ENCODE measurements at places on chromosomes 1 and 21.

GRCh38 chr1:85328713-85329397 is 52.4 kb upstream of the BCL10 start:
- no peak for DNase-seq

GRCh38 chr1:180946541-180947498 is 34.1 kb downstream of the KIAA1614 start:
- DNase-seq = no peak

DNA sequence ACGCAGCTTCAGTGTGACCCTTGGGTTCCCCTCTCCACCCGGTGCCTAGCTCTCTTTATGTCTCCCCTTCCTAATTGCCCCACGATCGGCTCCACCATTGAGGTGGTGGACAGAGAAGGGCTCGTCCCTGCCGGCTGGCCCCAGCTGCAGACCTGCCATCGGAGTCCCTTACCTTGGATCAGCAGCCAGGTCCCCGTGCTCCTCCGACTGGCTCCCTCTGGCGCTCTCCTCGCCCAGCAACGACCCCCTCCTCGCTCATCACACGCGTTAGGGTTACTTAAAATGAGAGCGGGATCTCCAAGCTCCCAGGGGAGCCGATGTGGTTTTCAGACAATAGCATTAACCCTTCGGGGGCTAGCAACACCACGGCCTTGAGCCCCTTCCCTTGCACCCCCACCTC is 8.1 kb upstream of the ETV3L start:
- DNase-seq = no peak

DNA sequence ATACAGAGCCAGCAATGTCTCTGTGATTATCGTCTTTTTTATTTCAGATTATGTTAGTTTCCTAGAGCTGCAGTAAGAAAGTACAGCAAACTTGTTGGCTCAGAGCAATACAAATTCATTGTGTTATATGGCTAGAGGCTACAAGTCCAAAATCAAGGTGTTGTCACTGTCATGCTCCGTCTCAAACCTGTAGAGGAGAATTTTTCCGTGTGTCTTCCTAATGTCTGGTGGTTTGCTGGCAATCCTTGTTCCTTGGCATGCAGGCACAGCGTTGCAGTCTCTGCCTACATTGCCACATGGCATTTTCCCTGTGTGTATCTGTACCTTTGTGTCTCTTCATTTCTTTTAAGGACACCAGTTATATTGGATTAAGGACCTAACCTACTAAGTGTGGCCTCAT is 244.4 kb downstream of the LRRIQ3 start:
- no peak for DNase-seq

GRCh38 chr1:43659212-43660166 is 9.5 kb downstream of the KDM4A start:
- no peak for DNase-seq

DNA sequence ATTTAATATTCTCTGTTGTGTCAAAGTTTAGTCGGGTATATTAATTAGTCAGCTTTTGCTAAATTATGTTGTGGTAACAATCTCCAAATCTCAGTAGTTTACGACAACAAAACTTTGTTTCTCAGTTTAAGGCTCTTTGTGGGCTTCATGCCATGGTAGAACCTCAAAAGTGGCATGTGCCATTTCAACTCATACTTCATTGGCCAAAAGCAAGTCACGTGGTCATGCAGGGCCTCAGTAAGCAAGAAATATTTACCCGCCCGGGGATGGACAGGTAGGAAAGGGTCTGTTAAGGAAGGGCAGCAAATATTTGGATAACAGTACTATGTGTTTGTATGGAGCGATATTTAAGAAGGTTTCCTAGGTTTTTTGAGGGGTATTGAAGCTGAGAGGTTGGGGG is 38.6 kb downstream of the ITSN1 start:
- DNase-seq = no peak

GRCh38 chr1:41963636-41964035 is 44.9 kb upstream of the HIVEP3 start:
- no peak for DNase-seq

DNA sequence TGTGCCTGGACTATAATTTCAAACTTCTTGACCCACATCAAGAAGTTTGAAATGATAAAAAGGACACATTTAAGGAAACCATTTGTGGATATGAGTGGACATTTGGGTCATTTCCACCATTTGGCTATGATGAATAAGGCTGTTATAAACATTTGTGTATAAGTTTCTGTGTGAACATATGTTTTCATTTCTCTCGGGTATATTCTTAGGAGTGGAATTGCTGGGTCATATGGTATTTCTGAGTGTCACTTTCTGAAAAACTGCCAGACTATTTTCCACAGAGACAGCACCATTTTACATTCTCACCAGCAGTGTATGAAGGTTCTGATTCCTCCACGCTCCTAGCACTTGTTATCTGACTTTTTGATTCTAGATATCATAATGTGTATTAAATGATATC is 50.8 kb downstream of the GPR137B start:
- DNase-seq = no peak

DNA sequence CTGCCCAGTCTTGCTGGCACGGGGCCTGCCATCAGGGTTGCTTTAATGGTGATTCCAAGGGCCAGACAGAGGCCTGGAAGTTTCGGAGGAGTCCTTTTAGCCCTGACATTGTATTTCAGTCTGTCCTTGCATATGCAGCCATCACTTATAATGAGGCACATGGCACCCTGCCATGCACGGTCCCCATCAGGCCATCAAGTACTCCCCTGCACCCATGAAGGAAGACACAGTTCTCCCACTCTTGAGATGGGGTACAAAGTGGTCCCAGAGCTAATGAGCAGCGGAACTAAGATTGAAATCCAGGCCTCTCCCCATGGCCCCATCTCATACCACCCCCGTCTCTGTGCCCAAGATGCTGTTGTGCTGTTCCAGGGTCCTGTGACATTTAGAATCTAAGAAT is 596.6 kb downstream of the PTPRU start:
- DNase-seq = no peak

DNA sequence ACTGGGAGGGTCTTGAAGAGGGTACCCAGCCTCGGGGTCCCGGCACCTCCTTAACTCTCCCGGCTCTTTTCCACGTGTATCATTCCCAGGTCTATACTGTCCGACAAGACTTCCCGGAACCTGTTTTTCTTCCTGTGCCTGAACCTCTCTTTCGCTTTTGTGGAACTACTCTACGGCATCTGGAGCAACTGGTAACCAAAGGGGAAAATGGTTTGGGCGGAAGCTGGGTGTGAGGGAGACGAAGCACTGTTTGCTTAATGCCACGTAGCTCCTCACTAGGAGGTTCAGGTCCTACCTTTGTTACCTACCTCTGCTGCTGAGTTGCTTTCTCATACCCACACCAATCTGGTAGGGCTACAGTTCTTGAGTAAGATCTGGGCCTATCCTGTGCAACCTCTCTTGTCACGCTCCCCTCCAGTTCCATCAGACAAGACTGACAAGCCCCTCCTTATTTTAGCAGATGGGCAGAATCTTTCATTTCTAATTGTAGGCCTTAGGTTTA is 642 bp downstream of the SLC30A7 start:
- no peak for DNase-seq

- DNase-seq = peak; percentile 66
These were observed 47.4 kb upstream of the ENAH start for GRCh38 chr1:225700164-225700821.

- DNase-seq = no peak
These were observed 430.0 kb upstream of the RUNX1 start for GRCh38 chr21:35479065-35479448.

- no peak for DNase-seq
These were observed 9.9 kb upstream of the TRABD2B start for GRCh38 chr1:48007047-48007446.

DNA sequence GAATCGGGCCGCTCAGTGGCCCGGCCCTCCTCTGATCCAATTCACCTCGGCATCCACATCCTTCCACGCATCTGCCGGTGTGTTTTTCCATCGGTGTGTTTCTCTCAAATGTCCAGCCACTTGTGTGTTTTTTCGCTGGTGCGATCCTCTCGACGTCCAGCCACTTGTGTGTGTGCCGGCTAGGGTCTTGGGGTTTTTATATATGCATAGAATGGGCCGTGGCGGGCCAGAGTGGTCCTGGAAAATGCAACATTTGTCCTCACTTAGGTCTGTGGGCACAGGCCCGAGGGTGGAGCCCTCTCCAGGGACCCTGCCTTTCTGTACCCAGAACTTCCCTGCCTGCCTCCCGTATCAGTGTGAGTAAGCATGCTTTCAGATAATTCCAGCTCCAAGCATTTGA is 1106.4 kb downstream of the AMY1C start:
- no peak for DNase-seq

- no peak for DNase-seq
These were observed 27.7 kb downstream of the WARS2 start for GRCh38 chr1:119112791-119113190.

DNA sequence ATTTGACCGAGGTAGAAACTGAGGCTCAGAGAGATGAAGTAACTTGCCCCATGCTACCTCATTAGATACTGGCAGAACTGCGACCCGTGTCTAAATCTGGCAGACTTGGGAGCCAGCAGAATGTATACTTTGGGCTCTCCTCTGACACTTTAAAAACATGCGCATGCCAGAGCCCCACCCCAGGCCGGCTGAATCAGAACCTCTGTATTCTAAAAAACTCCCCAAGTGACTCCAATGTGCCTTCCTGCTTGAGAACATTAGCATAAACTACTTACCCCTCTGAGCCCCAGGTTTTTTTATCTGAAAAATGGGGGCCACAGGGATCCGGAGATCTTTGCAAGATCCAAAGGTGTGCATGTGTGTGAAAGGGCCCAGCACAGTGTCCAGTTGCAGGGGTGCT is 344.7 kb upstream of the USP24 start:
- no peak for DNase-seq

- DNase-seq = no peak
These were observed 1.6 kb upstream of the EGLN1 start for GRCh38 chr1:231423648-231424047.

DNA sequence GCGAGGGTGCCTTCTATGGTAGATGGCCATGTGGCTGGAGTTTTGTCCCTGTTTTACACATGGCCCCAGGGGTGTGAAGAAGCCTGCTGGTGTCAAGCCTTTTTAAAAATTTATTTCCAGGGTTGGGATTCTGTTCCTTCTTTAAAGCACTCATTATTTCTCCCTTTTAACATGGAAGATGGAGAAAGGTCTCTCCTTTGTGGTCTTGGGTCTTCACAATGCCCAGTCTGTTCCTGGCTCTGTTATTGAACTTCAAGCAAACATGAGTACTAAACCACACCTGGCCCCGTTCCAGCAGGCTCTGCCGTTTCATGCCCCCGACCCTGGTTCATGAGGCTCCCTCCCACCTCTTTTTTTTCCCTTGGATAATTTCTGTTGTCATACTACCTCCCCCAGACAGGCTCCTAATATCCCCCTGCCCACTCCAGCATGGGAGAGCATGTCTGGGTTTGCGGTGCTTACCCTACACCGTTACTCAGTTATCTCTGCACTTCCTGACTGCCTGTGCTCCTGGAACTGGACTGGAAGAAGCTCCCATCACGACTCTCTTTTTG is 121.2 kb upstream of the KIAA0040 start:
- no peak for DNase-seq

GRCh38 chr21:38507374-38507942 is 9.2 kb upstream of the ERG start:
- no peak for DNase-seq

GRCh38 chr1:207020065-207020708 is 12.4 kb downstream of the C1orf116 start:
- no peak for DNase-seq

DNA sequence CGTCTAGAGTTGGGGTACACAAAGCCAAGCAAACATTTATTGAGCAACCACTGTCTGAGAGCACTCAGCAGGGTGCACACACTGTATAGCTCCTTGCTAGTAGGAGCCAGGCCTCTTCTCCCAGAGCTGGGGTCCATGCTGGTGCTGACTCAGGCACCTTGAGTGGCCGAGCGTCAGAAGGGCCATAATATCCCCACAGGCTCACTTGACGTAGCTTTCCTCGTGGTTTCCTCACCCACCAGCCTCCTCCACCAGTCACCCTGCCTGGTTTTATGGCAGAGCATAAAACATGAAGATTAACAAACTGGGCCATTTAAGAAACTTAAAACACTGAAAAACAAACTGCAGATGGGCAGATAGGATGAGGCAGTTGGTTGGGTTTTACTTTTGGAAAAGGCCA is 361.5 kb downstream of the HHAT start:
- no peak for DNase-seq

DNA sequence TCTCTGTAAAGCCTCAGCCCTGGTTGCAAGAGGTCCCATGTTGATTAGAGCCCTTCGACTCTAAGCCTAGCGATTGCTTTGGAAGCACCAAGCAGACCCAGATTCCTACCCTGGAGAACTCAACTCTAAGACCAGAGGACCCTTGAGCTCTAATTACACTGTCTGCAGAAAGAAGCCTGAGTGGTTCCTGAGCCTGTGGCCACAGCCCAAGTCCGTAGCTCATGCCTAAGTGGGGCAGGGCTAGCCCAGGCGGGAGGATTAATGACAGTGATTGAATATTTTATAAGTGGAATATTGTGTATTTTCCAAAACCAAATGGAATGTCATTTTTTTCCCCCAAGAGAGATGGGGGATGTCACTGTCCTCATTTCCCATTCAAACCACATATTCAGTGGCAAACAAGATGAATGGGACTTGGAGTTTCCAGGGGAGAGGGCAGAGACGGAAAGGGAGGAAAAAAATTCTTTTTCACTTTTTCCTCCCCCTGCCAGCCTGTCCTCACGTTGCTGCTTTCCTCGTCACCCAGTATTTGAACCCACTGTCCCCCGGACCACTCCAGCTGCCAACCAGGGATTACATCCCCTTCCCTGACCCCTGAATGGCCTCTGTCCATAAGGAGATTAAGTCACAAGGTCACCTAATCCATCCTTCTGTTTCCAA is 79.6 kb upstream of the CTTNBP2NL start:
- DNase-seq = no peak

DNA sequence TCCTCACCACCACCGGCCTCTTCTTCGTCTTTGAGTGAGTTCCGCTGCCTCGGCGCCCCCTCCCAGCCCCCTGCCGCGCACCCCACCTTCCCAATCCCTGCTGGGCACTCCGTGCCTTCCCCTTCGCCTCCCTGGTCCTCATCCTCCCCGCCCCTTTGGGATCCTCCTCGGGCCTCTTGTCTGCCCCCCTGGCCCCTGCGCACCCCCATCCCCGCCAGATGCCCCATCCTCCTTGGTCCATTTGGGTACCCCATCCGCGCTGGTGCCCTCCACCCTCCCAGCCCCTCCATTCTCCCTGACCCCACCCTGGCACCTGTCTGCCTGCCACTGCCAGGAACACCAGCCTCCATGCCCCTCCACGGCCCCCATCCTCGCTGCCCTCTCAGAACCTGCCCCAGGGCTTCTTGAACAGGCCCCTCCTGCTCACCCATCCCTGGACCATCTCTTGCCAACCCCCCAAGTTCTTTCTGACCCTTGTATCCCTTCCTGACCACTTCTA is 667 bp downstream of the ZDHHC18 start:
- no peak for DNase-seq

Data from GOT3 (cell line).